ENCODE measurements at places on chromosomes 2 and 18.

DNA sequence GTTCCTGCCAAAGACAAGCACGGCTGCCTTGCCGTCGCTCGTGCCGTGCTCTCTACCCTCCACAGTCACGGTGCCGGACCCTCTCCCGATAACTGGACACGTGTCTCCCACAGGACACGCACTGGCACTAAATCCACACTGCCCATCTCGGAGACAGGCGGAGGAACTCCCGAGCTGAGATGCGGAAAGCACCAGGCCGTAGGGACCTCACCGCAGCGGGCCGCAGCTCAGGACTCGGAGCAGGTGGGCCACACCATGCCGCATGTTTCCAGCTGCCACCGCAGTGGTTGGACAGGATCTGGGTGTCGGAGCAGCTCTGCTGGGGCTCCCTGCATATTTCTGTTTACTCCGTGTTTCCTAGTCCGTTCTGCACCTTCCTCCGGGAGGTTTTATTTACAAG is 127.2 kb downstream of the TPO start:
- DNase-seq, result no peak

- DNase-seq, result peak; percentile 33
Observed at GRCh38 chr18:24000613-24001490, 13.7 kb upstream of the TTC39C start.

- DNase-seq, result no peak
Observed at GRCh38 chr18:58800582-58800981, 64.1 kb upstream of the ZNF532 start.

DNA sequence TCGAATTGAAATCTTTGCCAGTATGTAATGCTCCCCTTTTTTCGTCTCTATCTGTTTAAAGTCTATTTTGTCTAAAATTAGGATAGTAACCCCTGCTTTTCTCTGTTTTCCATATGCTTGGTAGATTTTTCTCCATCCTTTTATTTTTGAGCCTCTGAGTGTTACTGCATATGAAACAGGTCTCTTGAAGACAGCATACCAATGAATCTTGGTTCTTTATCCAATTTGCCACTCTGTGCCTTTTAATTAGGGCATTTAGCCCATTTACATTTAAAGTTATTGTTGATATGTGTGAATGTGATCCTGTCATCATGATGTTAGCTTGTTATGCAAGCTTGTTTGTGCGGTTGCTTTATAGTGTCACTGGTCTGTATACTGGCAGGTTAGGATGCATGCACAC is 490.8 kb upstream of the VWC2L start:
- no peak for DNase-seq

DNA sequence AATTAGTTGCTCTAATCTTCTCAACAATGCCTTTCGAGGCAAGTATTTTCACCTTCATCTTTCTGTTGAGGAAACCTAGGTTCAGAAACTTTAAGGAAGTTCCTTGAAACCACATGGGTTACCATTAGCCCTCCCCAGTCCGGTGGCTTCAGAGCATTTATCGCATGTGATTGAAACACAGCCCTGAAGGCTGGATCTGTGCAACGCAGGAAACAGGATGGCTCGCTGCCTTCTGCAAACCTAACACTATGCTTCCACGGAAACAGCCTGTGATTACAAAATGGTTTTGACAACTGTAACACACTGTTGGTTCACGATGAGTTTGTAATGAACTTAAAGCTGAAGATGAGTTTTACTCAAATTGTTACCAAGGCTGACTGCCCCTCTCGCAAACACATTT is 68.5 kb downstream of the EPB41L3 start:
- DNase-seq, result no peak

GRCh38 chr2:24977631-24978030 is 5.9 kb upstream of the DNAJC27 start:
- DNase-seq, result no peak

- no peak for DNase-seq
Observed at GRCh38 chr2:120344976-120345581, 857 bp upstream of the INHBB start.

- no peak for DNase-seq
Observed at GRCh38 chr2:171109020-171109419, 51.7 kb downstream of the TLK1 start.

DNA sequence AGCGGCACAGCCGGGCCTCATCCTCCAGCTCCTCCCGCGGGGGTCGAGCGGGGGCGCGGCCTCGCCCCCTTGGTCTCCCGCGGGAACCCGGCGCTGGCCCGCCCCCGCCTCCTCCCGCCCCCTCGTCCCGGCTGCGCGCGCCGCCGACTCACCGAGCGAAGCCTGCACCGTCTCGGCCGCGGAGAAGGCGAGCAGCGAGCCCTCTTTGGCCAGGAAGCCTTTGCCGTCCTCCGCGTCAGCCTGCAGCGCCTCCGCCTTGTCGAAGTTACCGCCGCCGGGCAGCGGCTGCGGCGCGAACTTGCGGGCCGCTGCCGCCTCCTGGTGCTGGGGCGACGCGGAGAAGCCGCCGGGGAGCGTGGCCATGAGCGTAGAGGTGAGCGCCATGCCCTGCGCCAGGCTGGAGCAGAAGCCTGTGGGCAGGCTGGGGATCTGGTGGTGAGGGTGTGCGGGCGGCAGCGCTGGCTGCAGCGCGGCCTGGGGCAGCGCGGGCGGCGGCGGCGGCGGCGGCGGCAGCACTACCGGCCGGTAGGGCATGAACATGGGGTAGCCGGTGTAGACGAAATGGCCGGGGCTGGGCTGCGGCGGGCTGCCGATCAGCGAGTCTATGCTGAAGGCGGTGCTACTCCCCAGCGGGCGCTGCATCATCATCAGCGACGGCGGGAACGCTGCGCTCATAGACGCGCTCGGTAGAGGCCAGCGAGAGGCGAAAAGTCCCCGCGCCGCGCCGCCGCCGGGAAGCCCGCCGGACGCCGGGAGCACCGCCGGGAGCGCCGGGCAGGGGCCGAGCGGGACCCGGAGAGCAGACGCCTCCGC is 683 bp downstream of the GBX2 start:
- DNase-seq, result no peak

GRCh38 chr2:235658351-235659174 is 164.7 kb downstream of the AGAP1 start:
- no peak for DNase-seq

DNA sequence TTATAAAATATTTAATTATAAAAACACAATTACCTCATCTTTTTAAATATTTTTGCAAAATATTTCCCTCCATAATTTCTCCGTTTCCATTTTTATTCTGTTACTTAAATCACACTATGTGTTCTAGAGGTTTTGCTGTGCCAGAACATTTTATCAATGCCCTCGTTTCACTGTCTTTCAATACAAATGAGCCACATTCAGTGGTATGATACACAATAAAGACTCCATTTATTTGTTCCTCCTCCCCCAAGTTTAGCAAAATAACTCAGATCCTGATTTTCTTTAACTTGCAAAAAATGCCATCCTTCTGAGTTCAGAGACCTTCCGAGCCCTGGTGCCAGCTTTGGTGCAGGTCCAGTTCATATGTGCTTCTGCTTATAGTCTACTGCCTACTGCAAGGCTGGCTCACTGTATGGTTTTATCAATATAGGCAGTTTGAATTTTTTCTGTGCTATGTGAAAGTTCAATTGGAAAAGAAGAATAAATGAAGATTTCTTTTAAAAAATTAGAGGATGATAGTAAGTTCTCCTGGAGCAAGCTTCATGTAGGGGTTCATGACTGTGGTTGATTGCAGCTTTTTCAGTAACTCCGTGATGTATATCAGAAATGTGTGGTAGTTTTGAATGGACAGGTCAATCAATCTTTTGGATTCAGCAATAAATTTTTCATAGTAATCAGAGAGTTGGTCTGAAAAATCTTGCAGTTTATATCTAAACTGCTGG is 42.5 kb downstream of the APOB start:
- no peak for DNase-seq

- DNase-seq, result no peak
Observed at GRCh38 chr2:86283411-86284030, 53.9 kb downstream of the REEP1 start.

DNA sequence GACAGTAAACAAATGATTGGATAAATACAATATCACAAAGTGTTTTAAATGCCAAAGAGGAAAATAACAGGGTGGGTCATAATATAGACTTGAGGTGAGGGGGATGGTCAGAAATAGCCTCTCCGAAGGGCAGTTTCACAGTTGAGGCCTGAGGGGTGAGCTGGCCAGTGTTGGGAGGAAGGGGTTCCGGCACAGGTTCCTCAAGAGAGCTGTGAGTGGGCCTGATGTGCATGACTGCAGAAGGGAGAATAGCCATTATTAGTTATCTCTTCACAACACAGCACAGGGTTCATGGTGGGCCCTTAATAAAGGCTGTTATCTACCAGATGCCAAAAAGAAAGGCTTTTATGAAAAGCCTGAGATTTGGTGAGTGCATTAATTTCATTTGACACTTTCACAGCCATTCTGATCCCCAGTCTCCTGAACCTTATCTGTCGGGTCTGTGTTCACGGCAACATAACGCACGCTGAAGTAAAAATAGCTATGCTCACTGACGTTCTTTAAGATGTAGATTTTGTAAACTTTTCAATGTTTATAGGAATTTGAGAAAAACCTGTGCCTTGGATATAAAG is 39.6 kb downstream of the POLR1A start:
- DNase-seq, result no peak

- DNase-seq, result no peak
Observed at GRCh38 chr2:226135861-226136548, 663.6 kb downstream of the IRS1 start.

DNA sequence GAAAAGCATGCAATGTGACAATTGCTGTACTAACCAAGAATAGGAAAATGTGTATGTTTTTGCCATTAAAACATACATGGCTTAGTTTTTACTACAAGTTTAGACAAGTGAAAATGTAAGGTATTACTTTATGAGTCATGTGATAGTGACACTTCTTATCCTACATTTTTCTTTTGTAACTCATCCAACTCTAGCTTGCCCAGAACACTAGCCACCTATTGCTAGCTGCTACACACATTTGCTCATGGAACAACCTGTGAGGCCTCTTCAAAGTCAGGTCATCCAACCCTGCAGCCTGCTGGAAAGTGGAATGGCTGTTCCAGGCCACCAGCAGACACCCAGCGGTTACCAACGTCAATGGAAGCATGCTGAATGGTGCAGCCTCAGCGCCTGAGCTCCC is 1043.9 kb downstream of the TMEM182 start:
- no peak for DNase-seq

DNA sequence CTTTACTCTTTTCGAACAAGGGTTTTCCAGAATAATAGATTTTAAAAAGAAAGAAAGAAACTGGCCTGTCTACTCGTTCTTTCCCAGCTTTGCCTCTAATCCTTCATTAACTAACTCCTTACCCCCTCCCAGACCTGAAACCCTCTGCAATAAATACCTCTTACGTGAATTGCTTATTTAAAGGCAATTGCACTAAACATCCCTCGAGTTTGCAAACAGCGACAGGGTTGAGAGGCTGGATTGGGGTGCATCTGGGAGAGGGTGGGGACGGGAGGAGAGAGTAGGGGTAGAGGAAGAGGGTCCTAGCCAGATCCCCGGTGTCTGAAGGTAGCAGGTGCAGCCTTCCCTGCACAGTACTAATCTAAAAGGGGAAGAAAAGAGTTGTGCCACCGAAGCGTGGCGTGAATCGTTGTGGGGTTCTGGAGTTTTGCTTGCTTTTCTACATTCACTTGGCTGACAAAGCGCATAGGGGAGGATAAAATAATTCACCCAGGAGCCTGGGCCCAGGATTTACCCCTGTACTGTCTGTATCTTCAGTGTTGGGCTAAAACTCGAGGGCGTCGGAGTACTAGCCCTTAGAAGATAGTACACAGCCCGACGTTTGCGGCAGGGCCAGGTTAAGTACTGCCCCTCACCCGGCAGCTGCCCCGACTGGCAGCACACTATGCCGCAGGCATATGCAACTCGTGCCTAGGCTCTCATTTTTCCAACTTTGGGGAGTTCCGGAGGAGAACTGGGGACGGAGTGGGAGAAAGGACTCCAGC is 1.9 kb upstream of the NEUROD1 start:
- DNase-seq, result no peak

DNA sequence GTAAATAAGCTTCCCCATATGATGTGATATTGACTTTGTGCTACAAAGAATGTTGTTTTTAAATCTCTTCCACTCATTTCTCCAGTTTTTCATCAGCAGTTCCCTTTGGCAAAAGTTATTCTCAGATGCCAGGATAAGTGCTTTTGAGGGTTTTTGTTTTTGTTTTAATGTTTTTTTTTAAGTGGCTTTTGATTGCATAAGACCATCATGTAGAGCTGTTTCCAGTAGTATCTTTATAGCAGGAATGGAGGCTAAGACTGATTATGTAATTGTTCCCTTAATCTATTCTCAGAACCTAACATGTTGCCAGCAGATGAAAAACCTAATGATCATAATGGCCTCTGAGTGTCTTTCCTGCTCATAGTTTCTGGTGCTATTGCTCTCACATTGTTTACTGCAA is 77.9 kb downstream of the CABLES1 start:
- DNase-seq, result no peak

GRCh38 chr2:239507576-239508258 is 106.9 kb upstream of the HDAC4 start:
- DNase-seq, result no peak

DNA sequence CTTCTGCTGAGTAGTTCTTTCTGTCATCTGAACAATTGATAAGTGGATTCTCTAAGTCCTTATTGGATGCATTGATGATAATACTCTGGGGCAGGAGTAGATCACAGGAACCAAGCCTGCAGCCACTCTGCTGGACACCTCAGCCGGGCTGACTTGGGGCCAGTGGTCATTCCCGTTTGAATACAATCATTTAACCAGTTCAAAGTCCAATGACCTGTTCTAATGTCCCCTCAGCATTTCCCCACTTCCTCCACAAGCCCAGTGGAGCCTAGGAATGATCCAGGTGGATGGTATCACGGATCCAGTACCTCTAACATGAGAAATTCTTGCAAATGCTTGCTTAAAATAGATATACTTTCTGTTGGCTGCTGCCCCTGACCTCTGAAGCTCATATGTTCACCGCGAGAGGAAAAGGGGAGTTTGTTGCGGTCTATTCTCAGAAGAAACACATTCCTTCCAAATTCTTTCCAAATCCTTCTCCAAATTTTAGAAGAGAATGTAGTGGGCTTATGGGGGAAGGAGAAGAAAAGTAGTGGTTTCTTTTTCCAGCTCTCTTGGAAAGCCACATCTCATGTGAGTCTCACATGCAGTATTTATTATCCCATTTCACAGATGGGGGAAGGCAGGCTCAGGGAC is 170.9 kb downstream of the INHBB start:
- no peak for DNase-seq

DNA sequence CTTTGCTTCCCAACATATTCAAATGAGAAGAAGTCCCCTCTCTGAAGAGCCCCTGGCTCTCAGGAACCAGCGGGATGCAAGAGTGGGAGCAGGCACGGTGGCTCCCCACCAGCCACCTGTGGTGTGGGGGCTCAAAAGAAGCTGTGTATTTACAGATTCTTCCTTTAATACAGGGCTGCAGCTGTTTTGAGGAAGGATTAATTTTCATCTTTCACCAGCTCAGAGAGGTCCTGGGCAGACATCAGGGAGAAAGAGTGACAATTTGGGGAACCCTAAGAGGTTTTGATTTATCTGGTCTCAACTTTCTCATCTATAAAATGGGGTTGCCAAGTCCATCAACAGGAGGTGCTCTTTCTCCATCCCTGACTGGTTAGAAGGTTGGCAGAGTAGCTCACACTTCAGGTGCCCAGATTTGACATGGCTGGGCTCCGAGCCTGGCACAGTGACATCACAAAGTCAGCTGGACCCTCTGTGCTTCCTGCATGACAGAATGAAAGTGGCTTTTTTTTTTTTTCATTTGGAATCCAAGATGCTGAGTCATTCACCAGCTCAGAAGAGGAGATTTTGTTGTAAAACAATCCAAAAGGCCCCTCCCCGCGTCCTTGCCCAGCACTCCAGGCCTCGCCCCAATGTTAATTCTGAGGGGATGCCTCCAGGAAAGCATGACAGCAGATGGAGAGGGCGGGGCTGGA is 15.5 kb upstream of the SIX2 start:
- DNase-seq, result no peak

GRCh38 chr2:39227628-39228412 is 15.9 kb downstream of the CDKL4 start:
- DNase-seq, result peak; percentile 91

- no peak for DNase-seq
Observed at GRCh38 chr2:69089998-69090397, 77.0 kb downstream of the ANTXR1 start.

All from CD4-positive, alpha-beta T cell treated with Interleukin-6 for 4 hours (primary cell).